Effector memory CD8-positive, alpha-beta T cell (primary cell): ENCODE measurements at places on chromosomes 1 and 21.

- DNase-seq: no peak
These were observed 16.8 kb upstream of the PDIK1L start for GRCh38 chr1:26094677-26095383.

GRCh38 chr1:234565132-234565531 lies 44.8 kb downstream of the IRF2BP2 start:
- DNase-seq: no peak

DNA sequence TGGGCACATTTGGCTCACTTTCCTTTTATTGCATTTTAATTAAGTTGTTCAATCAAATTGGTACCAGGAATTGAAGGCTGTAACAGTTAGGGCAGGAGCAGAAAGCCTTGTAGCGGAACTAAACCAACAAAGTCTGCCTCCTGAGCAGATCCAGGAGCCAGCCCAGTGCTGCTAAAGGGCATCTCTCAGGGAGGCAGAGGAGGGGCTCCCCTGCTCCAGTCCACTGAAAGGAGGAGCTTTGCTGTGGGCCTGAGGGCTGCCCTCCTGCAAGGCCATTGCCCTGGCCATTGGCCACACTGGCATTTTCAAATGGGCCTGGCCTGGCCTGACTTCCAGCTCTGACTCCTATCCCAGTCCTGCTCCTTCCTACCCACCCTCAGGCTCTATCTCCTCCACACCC lies 3.7 kb upstream of the TRABD2B start:
- DNase-seq: no peak

- no peak for DNase-seq
These were observed 296.2 kb downstream of the LRRIQ3 start for GRCh38 chr1:73901738-73902137.

DNA sequence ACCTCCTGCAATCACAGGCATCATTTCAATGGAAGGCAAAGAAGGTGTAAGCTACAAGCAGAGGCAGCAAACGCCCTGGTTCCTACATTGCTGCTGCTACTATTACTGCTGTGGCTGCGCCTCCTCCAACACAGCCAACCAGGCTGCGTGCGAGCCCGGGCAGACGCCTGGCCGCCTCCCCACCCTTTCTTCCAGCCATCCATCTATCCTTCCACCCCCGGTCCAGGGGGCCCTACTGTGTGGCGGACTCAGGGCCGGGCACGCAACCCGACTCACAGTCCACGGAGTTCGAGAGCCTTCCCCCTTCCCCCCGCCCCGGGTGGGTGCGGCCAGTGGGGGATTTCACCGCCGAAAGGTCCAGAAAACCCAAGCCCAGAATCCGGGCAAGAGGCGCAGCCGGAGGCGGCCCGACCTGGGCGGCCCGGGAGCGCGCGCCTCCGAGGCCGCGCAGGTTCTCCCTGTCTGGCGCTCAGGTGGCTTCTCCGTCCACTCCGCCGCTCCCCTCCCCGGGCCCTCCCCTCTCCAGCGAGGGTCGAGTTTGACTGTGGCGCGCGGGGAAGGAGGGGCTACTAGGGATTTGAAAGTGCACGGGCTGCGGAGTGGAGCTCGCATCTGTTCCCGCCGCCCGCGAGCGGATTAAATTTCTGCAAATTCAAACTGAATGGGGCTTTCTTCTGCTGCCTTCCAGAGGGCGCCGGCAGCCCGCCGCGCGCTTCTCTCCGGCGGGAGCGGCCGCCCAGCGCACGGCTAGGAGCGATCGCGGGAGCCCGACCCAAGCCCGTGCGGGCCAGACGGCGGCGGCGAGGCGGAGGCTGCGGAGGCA lies at the start of gene HUNK:
Gene HUNK (plus strand): TSS at position 569 of the 823 bp plus-strand sequence. CDS start 655 bp downstream, outside the sequence.
- DNase-seq: no peak

- no peak for DNase-seq
These were observed 37.4 kb upstream of the SLC30A1 start for GRCh38 chr1:211616231-211616964.

GRCh38 chr1:218350035-218350525 lies 4.9 kb downstream of the TGFB2 start:
- no peak for DNase-seq

GRCh38 chr1:68791800-68792199 lies 294.9 kb upstream of the DEPDC1 start:
- no peak for DNase-seq

DNA sequence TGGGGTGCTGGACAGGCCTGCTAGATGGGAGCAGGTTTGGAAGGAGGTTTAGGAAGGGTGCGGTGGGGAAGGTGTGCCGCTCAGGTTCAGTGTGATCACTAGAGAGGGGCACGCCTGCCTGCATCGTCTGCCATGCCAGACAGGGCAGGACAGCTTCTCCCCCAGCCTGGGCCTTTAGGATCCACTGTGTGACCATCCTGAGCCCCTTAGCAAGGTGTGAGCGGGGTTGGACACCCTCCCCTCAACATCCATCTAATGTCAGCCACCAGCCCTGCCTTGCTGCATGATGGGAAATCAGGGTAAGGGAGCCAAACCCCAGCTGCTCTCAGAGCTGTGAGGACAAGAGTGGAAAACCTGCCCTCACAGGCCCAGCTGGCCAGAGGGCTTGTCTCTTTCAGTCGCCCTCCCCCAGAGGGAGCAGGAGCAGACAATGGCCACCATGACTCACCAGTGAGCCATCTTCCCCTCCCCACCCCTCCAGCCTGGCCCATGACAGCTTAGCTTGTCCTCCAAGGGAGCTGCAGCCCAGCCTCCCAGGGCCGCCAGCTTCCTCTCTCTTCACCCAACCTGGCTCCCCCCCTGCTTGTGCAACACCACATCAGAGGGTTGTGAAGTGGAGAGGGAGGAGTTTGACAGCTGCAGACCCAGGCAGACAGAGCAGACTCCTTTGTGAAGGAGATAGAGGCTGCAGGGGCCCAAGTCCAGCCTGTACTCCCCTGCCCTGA lies 37.0 kb downstream of the NUAK2 start:
- DNase-seq: peak; percentile 86
